ENCODE measurements at places on chromosomes 2 and 18. TPM values are rescaled to one million over a fixed set of nuclear protein-coding genes. Genes with fewer than 3 reads are reported as not detected.

The REV1 gene
- total RNA-seq: 93.5 TPM

The NCKAP5 gene
- total RNA-seq: 6.1 TPM

The ALKAL2 gene
- total RNA-seq: 38.9 TPM

The AQP12B gene
- not detected for total RNA-seq
